DMS 273 treated with DMSO at 0.1 percent for 48 hours (cell line): ENCODE measurements at places on chromosomes 5 and 9.

- no peak for DNase-seq
Measured at GRCh38 chr9:69357030-69357775, 32.2 kb downstream of the ENTREP1 start.

- no peak for DNase-seq
Measured at GRCh38 chr9:88391921-88392320, 3.7 kb downstream of the SPIN1 start.

DNA sequence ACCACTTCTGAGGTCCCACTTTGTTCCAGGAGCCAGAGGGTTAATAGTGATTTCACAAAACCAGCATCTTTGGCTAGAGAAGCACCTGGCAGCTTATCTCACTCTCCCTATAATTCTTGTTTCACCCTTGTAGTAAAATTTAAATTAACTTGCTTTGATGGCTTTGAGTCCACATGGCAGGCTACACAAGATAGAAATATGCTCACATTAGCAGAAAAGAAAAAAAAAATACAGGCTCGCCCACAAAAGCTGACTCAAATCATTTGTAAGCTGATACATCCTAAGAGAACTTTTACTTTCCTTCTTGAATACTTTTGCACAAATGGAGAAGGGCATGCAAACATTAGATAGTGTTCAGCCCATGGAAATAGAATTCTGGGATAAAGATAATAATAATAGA, 36.2 kb downstream of the TNFSF15 start:
- DNase-seq = no peak

- DNase-seq = peak; percentile 6
Measured at GRCh38 chr9:101235105-101235866, 149.5 kb downstream of the BAAT start.

- no peak for DNase-seq
Measured at GRCh38 chr9:94645901-94646300, 6.6 kb upstream of the FBP1 start.

DNA sequence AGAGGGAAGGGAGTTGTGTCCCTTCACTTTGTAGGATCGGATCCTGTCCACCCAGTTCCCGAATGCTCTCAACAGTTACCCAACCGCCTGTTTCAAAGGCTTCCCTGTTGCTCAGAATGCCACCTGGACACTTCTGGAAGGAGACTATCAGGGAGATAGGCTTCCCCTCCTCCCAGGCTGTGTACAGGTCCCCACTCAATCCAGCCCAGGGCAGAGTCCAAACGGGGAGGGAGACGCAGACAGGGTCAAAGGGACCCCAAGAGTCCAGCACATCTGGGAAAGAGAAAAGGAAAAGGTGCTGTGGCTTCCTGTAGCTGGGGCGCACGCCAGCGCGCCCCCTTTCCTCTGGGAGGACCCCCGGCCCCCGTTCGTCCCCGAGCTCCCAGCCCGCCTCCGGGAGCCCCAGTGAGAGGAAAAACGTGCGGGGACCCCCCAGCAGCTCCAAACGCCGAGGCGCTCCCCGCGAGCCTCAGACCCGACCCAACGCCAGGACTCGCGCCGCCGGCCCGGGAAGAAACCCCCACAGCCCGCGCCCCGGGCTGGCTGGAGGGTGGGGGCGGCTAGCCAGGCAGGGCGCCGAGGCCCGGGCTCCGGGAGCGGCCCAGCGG, 640 bp downstream of the SURF4 start:
- DNase-seq = no peak

DNA sequence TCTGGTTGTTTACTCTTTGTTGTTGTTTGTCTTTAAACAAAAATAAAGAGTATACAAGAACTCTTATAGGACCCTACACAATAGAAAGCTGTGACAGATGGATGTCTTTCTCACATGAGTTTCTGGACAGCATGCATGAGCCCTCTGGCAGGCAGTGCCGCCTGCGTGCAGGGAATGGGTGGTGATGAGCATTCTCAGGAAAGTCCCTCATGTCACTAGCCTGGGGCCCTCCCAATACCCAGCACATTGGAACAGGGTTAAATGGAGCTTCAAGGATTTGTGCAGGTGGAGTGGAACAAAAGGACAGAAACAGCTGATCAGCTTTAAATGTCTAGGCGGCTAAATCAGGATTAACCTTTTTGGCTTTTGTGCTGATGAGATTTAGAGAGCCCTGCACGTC, 181.0 kb upstream of the CD180 start:
- DNase-seq = no peak

DNA sequence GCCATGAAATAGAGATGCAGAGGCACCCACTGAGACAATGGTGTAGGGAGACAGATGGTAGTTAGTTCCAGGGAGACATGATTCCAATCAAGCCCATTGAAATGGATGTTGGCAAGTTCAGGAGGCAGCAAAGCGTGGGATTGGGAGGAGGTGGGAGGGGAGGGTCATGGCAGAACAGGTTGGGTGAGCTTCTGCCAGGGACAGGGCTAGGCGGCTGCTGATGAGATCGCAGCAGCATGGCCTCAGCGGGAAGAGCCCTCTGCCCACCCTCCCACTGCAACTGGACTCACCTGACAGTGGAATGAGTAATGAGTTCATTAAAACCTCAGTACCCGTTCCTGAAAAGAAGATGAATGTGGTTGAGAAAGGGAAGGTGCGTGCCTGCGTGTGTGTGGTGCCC, 418.2 kb downstream of the CDK5RAP2 start:
- no peak for DNase-seq

- DNase-seq = no peak
Measured at GRCh38 chr5:83450967-83451248, 20.6 kb upstream of the VCAN start.

DNA sequence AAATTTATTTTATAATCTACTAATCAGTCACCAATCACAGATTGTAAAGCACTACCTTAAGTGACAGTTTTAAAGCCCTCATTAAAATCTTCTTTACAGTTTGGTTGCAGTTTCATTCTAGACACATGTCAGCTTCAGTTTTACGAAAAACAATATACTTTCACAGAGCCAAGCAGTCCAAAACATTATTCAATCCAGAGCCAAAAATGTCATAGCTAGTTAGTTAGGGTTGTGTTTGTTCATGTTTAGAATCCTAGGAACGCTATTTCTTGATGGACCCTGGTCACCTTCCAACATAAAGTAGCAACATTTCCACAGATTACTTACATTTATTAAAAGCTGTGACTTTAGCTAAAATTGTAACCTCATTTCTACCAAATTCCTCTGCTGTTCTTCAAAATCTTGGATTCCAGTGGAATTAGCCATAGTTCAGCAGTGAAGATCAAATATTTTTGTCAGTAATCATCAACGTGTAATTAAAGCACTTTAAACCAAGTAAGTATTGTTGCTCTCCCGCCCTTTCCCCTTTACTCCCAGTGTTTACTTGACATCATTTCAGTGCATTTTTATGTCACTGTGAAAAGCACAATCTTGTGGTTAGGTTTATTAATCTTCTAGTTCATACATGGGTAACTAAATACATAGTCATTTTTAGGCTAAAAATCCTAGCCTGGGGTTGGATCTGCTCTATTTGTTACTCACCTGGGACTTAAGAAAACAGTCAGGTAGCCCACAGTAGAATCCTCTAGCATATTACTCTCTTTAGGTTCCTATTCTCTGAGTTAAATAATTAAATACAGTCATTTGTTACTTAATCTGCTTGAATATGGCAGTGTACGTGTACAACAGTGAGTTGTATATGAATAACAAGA, 74.3 kb downstream of the NIPBL start:
- no peak for DNase-seq

GRCh38 chr5:125376059-125376641, 629.7 kb upstream of the ZNF608 start:
- DNase-seq = no peak

GRCh38 chr5:150121448-150122157, 34.0 kb downstream of the PDGFRB start:
- DNase-seq = no peak

DNA sequence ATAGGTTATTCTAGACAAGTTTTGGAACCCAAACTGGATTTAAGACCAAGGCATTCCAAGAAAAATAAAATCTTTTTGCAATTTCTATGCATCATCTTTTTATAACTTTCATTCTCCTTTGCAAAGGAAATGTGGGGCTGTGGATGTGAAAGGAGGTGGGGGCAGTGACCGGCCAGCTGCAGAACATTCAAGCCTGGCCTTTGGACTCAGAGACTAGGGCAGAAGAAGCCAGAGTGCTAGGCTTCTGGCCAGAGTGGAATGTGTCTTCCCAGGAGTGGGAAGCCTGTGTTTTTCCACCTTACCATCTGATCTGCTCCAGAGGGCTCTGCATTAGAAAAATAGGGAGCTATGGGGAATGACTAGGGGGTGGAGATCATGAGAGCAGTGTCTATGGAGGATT, 148.5 kb downstream of the C9orf152 start:
- DNase-seq = no peak

GRCh38 chr9:110316261-110317075, 21.2 kb downstream of the TXNDC8 start:
- peak; percentile 9 for DNase-seq

- DNase-seq = no peak
Measured at GRCh38 chr5:15823398-15823797, 323.4 kb downstream of the FBXL7 start.

GRCh38 chr5:74261421-74261820, 379.1 kb downstream of the ENC1 start:
- DNase-seq = no peak

- no peak for DNase-seq
Measured at GRCh38 chr9:130453487-130453886, 8.7 kb downstream of the ASS1 start.

- DNase-seq = no peak
Measured at GRCh38 chr9:84937581-84937980, 268.1 kb downstream of the NTRK2 start.

DNA sequence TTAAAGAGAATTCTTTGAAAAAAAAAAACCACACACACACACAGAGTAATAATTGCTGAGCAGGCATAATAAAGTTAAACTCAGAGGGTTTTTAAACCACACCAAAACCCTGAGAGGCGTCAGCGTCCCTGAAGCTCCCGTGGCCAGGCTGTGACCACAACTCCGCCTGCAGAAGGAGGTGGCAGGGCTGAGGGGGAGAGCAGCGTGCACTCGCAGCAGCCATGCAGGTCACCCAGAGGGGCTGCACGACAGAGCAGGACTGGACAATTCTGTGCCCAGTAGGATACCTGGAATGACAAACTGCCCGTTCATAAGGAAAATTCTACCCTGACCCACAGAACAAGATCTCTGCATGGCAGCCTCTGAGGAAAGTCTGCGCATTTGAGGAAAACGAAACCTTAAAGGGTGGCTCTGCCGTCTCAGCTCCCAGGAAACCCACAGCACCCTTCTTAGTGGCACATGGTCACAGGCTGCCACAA, 44.0 kb downstream of the ROR2 start:
- no peak for DNase-seq

DNA sequence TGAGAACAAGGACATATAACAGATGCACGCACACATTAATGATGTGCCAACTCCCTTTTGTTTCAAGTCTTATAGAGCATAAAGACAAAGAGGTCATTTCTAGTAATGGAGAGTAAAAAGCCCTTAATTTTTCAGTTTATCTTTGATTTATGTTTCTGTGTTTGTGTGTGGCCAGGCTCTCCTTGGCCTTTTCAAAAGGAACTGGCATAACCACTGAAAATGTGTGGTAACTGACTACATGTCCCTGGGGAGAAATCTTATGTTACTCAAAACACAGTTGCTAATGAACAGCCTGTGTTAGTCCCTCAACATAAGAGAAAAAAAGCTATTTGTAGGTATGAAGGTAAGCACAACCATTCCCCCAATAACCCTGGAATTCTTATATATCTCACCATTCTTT, 47.6 kb upstream of the SHOC1 start:
- no peak for DNase-seq

- DNase-seq = no peak
Measured at GRCh38 chr5:179619776-179620175, 3.7 kb downstream of the HNRNPH1 start.

DNA sequence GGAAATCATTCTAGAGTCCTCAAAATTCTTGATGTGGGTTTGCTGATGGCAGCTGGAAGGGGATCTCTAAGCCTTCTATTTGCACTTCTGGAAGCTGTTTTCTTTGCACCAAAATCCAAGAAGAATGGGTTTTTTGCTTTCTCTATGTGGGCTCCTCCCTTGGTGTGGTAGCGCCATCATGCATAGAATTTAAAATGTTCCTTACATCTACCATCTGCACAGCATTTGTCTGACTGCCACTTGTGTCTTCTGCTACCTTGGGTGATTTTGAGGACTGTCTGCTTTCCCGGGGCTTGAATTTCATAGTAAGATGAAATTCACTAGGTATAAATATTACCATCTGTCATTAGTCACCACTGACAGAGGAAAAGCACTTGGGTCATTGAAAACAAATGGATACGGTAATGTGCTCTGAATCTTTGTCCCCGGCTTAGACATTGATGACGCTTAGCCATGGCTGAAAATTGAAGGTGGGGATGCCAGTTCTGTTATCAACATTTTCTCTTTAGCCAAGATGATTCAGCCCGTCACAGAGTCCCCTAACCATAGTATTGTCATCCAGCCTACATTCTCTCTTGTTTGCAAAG, 30.0 kb downstream of the SNX30 start:
- DNase-seq = no peak

GRCh38 chr5:96339862-96340261, 93.2 kb downstream of the PCSK1 start:
- no peak for DNase-seq

- DNase-seq = no peak
Measured at GRCh38 chr5:160537116-160537515, 115.5 kb downstream of the PTTG1 start.

DNA sequence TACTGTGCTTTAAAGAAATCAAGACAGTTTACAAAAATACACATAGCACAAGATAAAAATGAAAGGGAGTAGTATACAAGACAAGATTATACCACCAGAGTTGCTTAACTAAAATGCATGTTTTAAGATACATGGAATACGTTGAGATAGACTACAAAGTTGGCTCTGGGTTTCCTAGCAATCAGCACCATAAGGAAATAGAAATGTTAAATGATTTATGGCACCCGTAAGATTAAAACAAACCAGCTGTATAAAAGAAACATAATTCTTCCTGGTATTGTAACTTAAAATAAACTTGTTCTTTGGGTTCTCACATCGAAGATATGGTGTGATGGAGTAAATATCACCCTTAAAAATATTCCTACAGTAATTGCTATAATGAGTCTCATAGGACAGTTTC, 9.9 kb upstream of the CSNK1G3 start:
- no peak for DNase-seq

- DNase-seq = no peak
Measured at GRCh38 chr9:68979538-68980314, 34.2 kb downstream of the PRKACG start.

GRCh38 chr9:112378328-112379176, 1.4 kb upstream of the HSDL2 start:
- no peak for DNase-seq

DNA sequence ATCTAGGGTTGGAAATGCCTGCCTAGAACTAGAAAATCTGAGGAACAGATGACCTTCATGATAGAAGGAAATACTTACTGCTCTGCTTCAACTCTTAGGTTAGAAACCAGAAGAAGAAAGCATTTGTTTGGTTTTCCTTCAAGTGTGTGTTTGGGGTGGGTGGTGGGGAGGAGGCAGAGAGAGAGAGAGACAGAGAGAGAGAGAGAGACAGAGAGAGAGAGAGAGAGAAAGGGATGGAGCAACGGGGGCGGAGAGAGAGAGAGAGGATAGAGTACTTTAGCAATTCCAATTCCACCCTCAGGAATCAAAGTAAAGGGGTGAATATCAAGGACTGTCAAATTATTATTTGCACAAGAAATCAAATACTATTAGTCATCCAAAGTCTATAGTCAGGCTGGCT, 29.2 kb upstream of the GCNT4 start:
- DNase-seq = no peak

- DNase-seq = no peak
Measured at GRCh38 chr9:132626285-132626684, 43.5 kb downstream of the DDX31 start.
